Peyer's patch (tissue), 4 donors: ENCODE measurements at places on chromosomes 3 and 15.

- DNase-seq, result no peak
Measured at GRCh38 chr3:52783211-52783555, 5.8 kb downstream of the ITIH1 start.

GRCh38 chr15:57752436-57752835 lies 45.9 kb downstream of the POLR2M start:
- DNase-seq, result no peak

GRCh38 chr3:183590442-183590841 lies 34.9 kb upstream of the KLHL6 start:
- no peak for DNase-seq

GRCh38 chr3:16759227-16759903 lies 125.4 kb upstream of the PLCL2 start:
- DNase-seq, result no peak

GRCh38 chr15:37133602-37134001 lies 33.3 kb upstream of the MEIS2 start:
- no peak for DNase-seq

- no peak for DNase-seq
Measured at GRCh38 chr3:13023971-13024764, 49.1 kb downstream of the IQSEC1 start.

- DNase-seq, result no peak
Measured at GRCh38 chr15:99282121-99282520, 30.8 kb downstream of the LRRC28 start.
